ENCODE measurements at places on chromosomes 6 and 20. TPM values are rescaled to one million over a fixed set of nuclear protein-coding genes. Genes with fewer than 3 reads are reported as not detected.

The GPLD1 gene
- 0.38 TPM for total RNA-seq

The SIRPD gene
- total RNA-seq: not detected

The OR10C1 gene
- not detected for total RNA-seq

The CYP21A2 gene
- 0.74 TPM for total RNA-seq

The AHI1 gene
- 32.8 TPM for total RNA-seq

The GNRH2 gene
- 0.90 TPM for total RNA-seq

DNA sequence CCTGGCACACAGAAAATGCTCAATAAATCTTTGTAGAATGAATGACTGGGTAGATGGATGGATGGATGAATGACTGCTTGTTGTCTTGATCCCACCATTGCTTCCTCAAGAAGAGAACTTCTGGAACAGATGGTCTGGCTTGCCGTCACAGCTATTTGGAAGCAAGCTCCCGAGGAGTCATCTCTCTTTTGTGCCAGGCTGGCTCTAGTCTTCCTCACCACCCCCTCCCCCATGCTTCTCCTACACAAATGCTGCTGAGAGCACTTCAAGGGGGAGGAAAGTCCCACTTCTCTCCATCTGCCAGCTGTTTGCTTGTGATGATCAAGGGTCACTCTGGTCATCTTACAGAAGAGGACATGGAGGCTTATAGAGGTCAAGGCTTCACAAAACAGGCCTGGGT lies 11.6 kb upstream of the KCNG1 start:
- DNase-seq: no peak

GRCh38 chr20:50758469-50758868 lies 27.1 kb downstream of the PARD6B start:
- DNase-seq: no peak

DNA sequence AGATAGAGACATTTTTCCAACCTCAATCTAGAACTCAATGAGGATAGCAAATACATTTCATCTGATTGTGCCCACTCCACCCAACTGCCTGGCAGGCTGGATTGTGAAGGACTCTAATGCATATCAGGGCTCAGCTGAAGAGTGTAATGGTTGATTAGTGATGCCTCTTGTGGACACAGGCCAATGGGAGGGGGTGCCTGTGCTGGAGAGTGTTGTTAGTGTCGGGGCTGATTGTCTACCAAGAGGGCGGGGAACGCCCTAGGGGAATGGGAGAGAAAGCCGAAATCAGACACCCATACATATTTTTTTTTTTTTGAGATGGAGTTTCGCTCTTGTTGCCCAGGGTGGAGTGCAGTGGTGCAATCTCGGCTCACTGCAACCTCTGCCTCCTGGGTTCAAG lies 103.7 kb upstream of the SALL4 start:
- DNase-seq: no peak

DNA sequence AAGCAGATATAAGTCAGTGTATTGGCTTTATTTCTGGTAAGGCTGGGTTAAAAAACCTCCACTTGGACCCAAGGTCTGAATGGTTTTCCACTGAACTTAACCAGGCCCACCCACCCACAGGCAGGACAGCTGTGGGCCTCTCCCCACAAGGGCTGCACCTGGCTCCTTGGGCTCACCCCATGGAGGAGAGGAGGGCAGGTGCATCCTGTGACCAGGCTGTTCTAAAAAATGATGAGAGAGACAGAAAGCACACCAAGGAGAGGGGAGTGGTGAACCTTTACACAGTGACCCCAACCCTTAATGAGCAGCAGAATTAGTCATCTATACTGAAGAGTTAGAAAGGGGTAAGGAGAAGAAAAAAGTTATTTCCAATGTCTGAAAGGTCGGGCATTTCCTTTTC lies 34.5 kb upstream of the DUSP22 start:
- no peak for DNase-seq

DNA sequence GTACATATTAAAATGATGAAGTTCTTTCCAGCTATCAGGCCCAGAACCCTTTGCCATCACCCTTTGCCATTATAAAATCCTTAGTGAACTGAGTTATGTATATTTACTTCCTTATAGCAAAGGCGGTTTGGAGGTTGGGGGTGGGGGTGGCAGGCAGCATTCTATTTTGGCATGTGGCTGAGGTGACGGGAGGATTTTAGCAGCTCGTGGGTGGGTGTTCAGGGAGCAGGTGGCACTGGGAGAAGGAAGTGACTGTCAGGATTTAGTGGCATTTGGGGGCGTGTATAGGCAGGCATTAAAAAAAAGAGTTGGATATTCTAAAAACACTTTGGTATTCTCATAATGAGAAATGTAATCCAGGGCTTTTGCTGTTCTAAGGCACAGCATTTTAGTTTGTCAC lies 150.7 kb downstream of the RIMS1 start:
- no peak for DNase-seq

DNA sequence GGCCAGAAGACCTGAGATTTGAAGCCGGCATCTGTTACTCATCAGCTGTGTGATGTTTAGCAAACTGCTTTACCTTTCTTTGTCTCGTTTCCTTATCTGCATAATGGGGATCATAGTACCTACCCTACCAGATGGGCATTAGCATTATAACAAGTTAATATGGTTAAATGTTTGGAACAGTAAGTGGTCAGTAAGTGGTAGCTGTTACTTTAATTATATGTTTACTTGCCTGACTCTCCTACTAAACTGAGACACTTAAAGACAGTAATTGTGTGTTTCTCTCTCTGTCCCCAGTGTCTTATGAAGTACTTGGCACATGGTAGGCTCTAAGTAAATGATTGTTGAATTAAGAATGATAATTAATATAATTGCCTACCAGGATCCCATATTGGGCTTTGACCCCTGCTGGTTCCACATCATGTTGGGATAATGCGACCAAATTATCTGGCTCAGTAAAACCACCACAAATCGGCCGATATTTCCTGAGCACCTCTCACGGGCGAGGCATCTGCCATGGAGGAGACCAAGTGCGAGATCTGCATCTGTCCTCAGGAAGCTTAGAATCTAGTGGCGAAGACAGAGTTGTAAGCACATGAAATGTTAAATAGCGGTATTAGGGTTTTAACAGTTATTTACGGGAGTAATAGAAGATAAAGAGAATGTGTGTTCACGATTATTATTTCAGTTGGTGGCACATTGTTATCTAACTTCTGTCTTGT lies 31.4 kb downstream of the PTK7 start:
- DNase-seq: no peak

- no peak for DNase-seq
Measured at GRCh38 chr6:90502866-90503407, 83.9 kb downstream of the MAP3K7 start.

- DNase-seq: no peak
Measured at GRCh38 chr6:5125152-5126006, 40.2 kb downstream of the PPP1R3G start.

DNA sequence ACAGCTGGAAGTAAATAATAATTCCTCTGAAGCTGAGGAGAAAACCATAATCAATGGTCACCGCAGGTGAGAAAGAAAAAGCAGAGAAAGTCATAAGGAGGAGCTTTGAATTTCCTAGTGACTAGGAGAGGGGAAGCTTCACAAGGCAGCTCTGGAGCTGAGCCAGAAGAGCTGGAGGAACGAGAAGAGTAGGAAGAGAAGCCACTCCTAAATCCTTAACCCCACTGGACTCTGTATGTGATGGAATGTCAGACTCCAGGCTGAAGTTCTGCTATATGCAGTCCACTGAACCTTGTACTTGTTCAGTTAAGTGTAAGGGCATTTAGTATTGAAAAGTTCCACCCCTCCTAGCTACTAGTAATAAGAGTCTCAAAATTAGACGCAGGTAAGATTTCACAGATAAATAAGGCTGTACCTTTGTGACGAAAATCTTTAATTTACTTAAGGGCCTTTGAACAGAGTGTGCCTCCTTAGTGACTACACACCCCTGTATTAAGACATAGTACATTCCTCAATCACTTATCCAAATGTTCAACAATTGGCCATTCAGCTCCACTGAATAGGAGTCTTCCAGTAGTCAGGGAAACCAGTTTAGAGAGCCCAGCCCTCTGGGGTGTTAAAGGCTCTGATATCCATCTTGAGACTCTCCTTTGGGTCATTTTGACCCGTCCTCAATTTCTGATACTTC lies 71.4 kb upstream of the UFL1 start:
- DNase-seq: no peak

DNA sequence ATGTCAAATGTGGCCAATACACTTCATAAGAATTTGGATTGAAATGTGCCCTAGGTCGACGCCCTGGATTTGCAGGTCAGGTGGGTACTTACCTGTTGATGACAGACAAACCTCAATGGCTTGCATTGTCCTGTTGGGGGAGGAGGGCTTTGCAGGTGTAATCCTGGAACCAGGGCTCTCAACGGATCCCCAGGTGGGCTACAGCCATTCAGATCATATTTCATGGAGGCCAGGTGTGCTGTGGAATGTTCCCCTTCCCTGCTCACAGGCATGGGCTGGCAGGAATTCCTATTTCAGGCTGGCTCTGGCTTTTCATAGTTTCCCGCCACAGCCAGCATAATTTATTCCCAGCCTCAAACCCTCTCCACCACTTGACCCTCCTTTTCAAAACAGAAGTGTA lies 254.7 kb downstream of the SMOC2 start:
- no peak for DNase-seq

DNA sequence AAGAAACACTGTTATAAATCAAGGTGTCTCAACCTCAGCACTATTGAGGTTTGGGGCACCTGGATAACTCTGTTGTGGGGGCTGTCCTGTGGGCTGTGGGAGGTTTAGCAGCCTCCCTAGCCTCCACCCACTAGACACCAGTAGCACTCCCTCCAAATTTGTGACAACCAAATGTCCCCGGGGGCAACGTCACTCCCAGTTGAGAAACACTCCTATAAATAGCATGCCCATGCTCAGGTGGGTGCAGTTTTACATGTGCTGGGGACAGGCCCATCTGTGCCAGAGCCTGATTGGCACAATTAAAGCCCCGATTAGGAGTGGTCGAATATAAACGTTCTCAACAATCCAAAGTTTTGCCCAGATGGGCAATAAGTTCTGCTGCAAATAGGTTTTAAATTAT lies 78.9 kb downstream of the FAM50B start:
- DNase-seq: no peak

DNA sequence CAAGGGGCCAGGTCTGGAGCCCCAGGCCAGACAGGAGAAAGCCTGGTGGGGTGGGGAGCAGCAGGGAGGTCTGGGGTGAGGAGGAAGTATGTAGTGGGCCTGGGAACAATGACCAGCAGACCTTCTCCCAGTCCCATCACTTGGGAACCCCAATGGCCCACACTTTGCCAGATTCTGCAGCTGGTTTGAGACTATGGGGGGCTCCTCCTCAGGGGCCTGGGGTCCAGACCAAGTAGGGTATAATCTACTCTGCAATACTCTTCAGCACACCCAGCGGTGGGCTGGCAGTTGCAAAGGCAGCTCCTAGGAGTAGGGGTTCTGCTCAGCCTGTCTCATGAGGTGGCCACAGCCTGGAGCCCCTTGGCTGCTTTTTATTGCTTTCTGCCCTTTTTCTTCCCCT lies 52.8 kb downstream of the NPEPL1 start:
- no peak for DNase-seq

DNA sequence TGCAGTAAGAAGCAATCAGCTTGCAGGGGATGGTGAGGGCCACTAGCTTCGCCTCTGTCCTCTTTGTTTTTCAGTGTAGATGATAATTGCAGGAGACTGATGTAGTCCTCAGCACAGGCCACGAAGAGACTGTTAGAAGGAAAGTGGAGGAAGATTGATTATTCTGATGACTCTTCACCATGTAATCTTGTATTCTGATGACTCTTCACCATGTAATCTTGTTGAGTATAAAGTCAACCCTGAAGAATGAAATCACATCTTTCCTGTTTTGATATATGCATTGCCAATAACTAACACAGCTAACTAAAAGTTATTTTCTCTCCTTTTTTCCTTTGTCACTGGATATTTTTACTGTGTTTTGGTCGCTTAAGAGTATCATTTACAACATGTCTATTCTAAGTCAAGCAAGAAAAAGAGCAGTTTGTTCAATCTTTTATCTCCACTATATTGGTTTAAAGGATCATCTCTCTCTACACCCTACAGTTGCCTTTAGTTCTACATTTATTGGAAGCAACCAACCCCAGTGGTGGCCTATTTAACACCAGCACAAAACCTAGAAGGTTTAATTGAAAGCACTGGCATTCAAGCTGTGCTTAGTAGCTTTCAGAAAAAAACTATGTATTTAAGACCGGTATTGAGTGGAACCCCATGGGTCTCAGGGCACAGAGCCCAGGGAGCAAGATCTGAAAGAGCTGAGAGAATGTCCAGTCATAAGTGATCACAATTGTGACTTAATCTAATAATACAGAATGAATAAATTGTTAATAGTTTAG lies 107.2 kb upstream of the BTBD3 start:
- DNase-seq: no peak

GRCh38 chr20:24445510-24446170 lies 23.8 kb upstream of the SYNDIG1 start:
- DNase-seq: no peak

GRCh38 chr6:64715624-64716023 lies 991.4 kb downstream of the EYS start:
- no peak for DNase-seq

DNA sequence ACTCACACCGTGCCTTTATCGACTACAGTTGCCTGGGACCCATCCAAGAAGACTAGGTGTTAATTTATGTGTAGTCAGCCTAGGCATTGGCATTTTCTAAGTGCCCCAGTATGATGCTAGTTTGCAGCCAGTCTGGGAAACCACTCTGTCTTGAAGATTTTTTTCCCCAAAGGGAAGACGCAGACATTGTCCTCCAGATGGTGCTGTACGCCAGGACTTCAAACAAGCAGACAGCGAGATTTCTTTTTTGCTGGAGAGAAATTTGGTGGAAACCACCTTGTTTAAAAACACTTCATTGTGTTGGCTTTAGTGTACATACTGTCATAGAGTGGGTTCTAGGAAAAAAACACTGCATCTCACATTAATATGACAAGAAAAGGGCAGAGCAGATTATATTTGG lies 30.0 kb downstream of the ALDH5A1 start:
- no peak for DNase-seq

DNA sequence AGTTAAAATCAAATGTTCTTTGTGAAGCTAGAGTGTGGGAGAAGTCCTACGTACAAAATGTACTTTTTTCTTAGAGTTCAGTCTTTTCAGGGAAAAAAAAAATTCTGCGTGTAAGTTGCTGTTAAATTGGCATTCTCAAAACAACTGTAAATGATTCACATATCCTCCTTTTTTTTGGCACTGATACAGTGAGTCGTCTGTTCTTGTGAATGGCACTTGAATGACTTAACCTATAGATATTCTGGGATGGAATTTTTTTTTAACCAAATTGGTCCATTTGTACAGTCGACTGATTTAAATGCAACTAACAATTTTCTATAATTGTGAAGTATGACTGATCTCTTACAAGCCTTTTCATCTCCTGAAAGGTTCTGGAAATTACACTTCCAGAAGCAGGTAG lies 5.5 kb upstream of the JAG1 start:
- DNase-seq: no peak

GRCh38 chr6:110415086-110415916 lies at the start of gene DDO:
TSS of gene DDO (minus strand) at chr6:110415575. CDS start at chr6:110413462, 2,113 bp downstream.
- DNase-seq: no peak

- no peak for DNase-seq
Measured at GRCh38 chr6:162053084-162053483, 674.5 kb downstream of the PRKN start.

- no peak for DNase-seq
Measured at GRCh38 chr6:25489399-25489798, 162.6 kb upstream of the SCGN start.

GRCh38 chr20:8492173-8492572 lies 360.1 kb downstream of the PLCB1 start:
- no peak for DNase-seq
